ENCODE measurements at places on chromosomes 2 and 18.

DNA sequence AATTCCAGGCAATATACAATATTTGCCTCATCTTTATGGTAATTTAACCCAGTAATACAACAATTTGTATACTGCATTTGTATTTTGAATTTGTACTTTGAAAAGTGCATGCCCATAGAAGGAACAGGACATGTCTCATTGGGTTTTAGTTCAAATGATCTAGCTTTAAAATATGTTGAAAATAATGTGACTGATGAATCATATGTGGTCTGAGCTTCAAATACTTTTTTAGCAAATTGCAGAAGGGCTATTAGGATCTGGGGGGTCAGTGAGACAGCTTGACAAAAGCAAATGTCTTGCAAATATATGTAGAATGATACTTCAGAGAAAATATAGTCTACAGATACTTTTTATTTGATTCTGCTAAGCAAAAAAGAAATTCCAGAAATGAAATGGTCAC, 248.9 kb downstream of the DCC start:
- no peak for DNase-seq

GRCh38 chr2:232838406-232838874, 31.6 kb upstream of the SNORC start:
- DNase-seq, result no peak

GRCh38 chr2:134401789-134402188, 147.9 kb downstream of the MGAT5 start:
- DNase-seq, result no peak

- no peak for DNase-seq
These were observed 24.8 kb downstream of the TACR1 start for GRCh38 chr2:75174519-75174918.

DNA sequence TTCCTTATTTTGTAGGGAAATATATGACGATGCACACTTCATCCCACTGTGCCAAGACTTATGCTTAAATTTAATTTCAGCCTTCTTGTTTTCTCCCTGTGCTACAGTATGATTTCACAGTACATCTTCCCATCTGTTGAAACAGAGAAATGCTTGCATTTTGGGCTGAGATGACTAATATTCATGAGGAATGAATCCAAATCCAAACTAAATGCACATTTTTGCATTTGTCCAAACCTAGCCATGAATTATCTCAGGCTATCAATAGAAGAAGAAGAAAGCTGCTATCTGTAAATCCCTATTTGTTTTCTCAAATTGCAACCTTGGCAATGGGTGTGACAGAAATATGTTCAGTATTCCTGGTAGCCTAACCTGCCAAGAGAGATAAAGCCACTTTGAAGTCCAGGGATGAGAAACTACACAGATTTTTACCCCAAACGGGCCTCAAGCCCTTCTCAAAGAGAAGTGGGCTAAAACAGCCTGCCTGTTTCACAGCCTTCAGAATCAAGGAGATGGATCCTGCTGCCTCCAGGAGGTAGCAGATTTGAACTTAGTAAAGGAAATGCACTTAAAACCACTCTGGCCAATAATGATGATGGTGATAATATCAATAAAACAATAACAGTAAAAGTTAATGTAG, 306.9 kb upstream of the NT5C1B start:
- DNase-seq, result no peak

DNA sequence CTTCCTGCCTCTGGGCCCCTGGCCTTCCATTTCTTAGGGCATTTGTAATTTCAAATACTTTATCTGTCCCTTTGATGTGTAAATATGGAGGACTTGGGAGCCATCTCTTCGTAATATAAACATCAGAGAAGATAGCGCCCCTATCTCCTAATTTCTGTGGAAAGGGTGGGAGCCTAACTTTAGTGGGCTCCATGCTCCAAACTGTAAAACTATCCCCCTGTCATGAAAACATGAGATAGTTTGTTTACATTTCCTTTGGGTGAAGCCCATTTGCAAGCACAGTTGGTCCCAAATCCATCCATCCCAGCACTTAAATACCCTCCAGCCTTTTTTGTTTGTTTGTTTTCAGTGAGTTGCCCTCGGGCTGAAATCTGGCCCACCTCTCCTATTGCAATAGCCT, 782.6 kb upstream of the FSHR start:
- no peak for DNase-seq

DNA sequence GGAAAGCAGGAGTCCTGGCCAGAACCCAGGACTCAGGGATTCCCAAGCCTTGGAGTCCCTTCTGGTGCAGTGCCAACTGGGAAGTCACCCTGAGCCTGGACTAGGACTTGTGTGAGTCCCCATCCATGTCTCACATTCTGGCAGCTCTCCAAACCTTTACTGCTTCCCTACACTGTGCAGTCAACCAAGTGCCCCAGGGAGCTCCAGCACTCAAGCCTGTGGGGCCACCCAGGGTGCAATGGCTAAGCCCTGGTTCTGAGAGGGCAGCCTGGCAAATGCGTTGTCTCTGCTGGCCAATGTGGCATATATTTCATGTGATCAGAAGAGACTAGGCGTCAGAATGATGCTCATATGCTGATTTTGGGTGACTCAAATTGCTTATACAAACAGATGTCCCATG, 223.4 kb downstream of the SP3 start:
- no peak for DNase-seq

DNA sequence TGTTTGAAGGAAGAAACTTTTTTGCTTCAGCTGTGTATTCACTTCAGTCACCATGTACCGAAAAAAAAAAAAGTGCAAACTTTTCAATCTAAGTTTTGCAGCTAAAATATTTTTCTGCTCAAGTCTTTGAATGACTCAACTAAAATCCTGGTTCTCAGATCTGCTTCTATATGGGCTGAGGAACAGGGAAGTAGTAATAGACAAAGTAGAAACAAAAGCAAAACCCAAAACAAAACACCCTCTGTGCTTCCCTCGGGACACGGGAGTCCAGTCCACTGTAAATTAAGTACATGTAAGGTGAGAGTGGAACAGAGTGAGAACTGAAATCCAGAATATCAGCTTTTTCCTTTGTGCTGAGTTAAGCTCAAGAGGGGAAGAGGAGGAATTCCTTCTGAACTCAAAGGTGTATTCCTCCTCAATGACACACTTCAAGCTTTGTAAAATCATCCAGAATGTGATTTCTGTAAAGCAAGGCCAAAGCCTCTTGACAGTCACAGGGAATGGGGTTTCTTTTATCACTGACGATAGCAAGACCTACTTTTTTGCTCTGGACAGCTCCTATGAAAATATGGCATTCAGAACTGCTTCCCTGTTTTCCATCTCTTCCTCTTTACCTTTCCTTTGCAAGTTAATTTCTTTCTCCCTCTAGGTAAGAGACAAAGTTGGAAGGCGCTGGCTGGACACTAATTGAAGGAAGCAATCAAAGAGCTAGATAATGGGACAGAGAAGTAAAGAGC, 433.5 kb upstream of the MMADHC start:
- no peak for DNase-seq

GRCh38 chr2:19846030-19846429, 55.8 kb downstream of the TTC32 start:
- no peak for DNase-seq

- no peak for DNase-seq
These were observed 58.1 kb downstream of the ASB1 start for GRCh38 chr2:238484522-238485452.

DNA sequence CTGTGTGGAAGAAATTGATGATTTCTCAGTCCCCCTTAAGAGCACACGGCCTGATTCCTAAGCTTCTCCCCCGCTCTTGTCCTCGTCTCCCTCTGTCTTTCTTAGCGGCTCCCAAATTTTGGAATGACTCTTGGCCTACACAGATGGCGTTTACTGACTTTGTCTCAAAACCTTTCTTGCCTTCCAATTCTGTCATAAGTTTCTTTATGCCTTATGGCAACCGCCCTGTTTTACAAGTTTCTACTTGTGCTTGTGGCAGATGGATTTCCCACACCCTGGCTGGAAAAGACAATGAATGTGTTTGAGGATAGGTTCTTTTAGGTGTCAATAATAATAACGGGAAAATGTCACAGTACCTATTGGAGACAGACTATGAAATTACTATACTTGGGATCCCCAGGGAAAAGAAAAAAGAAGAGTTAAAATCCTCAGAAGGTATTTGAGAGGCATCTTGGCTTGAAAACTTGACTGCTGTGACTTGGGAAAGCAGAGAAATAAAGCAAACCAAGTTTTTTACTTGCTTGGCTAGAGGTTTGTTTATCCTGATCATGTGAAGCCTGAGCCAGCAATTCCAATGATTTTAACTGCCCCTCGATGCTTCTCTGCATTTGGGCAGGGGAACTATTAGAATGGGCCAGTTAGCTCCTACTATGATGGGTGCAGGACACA, 276.4 kb downstream of the HRH4 start:
- DNase-seq, result no peak

- DNase-seq, result no peak
These were observed 359.1 kb downstream of the ALK start for GRCh38 chr2:29562319-29562718.

DNA sequence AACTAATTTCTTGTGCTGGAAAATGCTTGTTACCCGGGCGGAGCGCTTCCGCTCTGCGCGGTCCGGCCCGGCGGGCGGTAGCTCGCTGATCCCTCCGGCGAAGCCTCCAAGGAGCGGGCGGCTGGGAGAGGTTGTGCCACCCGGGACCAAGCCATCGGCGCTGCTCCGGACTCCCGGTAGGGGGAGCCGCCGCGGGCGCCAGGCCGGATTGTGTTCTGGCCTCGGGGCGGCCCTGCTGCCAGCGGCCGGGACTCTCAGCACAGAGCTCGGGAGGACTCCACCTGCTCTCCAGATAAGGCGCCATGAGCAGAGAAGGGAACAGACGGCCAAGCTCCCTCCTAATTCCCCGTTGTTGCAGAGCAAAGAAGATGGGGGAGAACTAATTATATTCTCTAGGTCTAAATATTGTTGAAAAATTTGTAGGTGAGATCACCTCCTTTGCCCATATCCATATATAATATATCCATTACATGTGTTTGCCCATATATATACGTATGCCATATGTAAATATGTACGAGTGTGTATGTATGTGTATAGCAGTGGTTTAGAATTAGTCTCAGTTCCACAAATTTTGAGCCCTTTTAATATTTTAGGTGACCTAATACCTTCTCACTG, 13.8 kb upstream of the SATB2 start:
- DNase-seq, result no peak

DNA sequence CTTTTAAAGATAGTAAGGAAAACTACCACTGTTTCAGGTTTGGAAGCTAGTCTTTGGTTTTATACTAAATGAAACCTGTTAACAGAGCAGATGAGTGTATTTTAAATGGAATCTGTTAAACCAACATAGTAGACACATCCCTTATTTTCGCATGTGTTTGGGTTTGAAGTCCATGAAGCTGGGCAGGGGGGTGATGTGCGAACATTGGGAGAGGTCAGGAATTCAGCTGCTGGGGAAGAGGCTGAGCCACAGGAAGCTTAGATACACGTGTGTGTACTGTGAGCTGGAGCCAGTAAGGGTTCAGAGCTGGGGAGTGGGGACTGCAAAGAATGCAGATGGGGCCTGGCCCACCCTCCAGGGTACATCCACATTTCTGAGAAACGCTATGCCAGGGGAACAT, 176.9 kb downstream of the VAPA start:
- DNase-seq, result no peak

GRCh38 chr2:99512181-99512591, 22.4 kb upstream of the REV1 start:
- DNase-seq, result no peak

DNA sequence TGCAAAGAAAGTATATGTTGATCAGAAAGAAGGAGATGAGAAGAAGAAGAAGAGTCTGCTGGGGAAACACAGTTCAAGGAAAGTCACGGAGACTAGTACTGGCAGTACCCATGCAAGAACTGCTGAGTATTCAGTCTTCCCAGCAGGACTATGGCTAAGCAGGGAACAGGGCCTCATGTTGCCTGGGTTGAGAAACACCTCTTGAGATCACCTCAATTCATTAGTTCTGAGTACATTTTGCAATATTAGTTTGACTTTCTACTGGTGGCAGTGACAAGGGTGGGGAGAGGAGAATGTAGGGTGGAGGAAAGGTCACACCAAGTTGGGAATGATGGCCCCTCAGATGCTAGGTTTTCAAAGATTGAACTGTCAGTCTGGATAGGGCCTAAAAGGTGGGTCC, 50.5 kb downstream of the MRPL33 start:
- DNase-seq, result no peak

GRCh38 chr2:45743531-45744396, 92.3 kb downstream of the PRKCE start:
- no peak for DNase-seq

- no peak for DNase-seq
These were observed 39.9 kb downstream of the DNAH6 start for GRCh38 chr2:84556190-84556589.

DNA sequence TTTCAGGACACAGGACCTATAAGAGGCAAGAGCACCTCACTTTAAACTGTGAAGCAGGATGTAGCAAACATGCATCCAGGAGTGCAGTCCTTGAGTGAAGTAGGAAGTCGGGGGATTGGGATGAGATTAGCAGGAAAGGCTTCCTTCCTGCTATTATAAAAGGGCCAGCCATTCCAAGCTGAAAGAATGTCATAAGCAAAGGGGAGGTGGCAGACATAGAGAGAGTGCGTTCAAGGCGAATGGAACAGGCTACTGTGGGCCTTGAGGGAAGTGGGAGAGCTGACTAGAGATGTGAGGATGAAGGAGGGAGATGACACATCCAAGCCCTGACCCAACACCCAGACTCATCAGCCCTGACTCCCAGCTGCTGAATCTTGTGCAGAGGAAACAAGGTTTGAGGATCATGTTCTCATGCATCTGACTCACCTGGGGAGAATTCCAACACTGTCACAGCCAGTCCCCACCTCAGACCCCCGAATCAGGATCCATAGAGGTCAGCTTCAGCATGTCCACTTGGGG, 63.9 kb downstream of the GYPC start:
- DNase-seq, result no peak

DNA sequence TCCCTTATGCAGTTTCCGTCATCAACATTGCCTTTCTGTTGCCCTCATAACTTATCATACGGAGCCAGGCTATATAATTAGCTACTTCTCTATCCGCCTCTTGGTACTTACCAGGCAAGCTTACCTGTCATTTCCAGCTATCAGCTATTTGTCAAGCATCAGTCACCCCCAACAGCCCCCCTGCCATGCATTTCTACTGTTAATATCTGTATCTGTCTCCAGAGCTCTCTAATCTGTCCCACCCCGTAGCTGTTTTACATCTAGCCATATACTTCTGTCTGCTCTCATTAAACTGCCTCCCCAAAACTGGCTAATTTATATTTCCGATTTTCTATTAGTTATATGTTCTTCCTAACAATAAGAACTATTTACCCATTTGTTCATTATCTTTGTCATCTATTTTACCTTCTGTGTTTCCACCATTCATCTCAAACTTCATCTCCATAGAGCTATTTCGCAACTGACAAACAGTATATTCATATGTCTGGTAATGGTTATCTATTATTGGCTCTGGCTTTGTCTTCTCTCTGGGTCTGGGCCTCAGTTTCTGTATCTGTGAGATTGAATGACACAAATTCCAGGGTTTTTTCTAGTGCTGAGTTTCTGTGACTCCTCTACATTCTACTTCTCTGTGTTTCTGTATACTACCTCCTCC, 9.6 kb downstream of the EMX1 start:
- no peak for DNase-seq

DNA sequence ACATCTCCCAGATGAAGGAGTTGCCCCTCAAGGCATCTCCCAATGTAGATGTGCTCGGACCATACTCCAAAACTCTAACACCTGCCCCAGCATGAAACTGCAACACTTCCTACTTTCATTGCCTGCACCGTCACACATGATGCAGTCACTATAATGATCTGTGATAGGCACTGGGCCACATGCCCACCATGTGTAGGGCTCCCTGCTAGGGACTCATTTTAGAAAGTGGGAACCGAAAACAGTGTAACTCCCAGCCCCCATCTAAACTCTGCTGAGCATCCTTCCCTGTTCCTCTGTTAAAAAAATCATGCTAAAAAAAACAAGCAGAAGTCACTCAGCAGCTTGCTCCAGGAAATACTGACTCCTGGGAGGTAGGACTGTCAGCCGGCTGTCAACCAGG, 496.1 kb upstream of the RAB6C start:
- DNase-seq, result no peak

Data from AG09309 (cell line).